Left renal pelvis (tissue), 4 donors: ENCODE measurements at places on chromosomes 2 and 18.

DNA sequence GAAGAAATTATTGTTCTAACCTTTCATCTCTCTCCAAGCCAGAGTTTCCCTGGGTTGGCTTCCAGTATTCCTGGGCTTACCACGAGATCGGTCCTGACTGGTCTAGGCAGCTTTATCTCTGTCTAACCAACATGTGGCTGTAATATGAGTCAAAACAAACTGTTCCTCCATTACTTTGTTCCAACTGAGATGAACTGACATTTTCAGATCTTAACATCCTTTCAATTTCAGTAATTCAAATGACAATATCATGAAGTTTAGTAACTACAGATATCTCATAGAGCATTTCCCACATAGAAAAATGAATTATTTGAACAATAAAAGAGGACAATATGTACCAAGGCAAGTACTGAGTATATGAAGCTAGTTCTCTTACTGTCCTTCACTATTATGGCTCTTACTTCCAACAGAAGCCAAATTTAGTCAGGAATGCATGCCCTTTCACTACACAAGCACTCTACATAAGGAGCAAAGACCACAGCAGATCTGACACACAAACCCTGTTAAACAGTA lies 15.5 kb downstream of the SLC25A12 start:
- no peak for DNase-seq

DNA sequence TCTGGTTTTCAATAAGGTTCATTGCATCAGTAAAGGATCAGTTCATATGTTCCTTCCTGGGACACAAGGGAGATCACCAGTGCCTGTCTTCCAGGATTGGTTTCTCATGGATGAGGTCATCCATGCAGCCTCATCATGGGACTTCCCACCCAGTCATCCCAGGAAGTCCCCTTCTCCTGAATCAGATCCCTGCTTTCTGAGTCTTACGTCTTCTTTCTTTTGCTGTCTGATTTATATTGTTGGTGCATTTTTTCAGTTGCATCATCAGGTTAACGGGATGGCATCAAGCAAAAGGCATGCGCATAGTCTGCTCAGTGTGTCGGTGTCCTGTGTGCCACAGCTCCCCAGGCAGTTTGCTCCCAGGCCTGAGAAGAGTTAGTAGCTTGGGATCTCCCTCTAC lies 105.9 kb downstream of the SOX11 start:
- no peak for DNase-seq

DNA sequence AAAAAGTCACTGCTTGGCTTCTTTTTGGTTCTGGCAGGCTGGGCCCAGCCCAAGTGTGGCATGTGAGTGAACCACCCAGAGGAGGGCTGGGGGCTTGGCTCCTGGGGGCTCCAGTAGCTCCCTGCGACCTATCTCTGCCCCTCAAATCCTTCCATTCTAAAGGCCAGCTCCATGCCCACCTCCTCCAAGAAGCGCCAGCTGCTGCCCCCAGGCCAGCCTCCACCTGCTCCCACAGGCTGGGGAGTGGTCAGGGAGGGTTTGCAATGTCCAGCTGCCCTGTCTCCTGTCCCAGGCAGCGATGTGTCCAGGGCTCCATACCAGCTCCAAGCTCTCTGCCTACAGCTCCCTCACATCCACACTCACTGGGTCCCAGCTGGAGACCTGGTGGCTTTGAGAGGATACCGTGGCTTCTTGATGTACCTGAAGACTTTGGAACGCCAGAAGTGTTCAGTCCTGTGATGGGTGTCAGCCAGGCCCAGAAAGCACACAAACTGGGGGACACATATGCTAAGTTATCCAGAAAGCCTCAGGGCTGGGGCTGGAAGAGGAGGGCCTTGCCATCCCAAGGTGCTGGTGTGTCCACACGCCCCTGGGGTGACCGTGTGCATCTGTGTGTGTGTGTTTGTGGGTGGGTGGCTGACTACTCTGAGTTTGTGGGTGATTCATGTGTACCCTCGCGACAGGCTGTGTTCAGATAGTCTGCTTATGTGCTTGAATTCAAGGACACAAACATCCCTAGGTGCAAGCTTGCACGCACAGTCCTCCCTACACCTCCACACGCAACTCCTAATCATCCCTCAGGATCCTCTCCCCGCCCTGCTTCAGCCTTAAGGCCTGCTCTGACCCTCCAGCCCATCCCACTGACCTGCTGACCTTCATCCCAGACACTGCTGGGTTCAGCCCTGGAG lies 33.4 kb downstream of the ZFP36L2 start:
- no peak for DNase-seq

DNA sequence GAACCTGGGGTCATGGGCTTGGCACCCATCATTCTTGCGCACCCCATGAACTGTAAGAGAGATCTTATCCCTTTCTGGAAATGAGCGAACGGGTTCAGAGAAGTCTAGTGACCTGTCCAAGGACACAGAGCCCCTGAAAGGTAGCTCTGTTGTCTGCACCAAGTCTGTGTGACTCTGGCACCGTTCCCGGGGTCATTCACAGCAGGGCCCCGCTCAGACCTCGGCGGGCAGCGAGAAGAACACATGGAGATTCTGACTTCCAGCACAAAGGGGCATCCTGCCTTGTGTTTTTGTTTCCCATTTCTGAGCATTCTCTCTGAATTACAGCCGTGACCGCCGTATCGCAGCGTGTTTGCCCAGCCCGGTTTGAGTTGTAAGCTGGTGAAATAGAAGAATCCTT lies 231.7 kb downstream of the KLHL29 start:
- DNase-seq = no peak
